ENCODE measurements at places on chromosomes 13 and 19.
A peak's percentile ranks its signal among the peaks of the same experiment; 100 is the strongest.

GRCh38 chr19:7007859-7008258 is 13.4 kb downstream of the MBD3L2B start:
- no peak for DNase-seq

- peak; percentile 96 for DNase-seq
Measured at GRCh38 chr13:110012102-110012739, 225.8 kb upstream of the IRS2 start.

GRCh38 chr19:54938906-54939305 is 8.4 kb downstream of the NLRP7 start:
- no peak for DNase-seq

- DNase-seq: no peak
Measured at GRCh38 chr13:28370448-28370847, 124.5 kb downstream of the FLT1 start.

DNA sequence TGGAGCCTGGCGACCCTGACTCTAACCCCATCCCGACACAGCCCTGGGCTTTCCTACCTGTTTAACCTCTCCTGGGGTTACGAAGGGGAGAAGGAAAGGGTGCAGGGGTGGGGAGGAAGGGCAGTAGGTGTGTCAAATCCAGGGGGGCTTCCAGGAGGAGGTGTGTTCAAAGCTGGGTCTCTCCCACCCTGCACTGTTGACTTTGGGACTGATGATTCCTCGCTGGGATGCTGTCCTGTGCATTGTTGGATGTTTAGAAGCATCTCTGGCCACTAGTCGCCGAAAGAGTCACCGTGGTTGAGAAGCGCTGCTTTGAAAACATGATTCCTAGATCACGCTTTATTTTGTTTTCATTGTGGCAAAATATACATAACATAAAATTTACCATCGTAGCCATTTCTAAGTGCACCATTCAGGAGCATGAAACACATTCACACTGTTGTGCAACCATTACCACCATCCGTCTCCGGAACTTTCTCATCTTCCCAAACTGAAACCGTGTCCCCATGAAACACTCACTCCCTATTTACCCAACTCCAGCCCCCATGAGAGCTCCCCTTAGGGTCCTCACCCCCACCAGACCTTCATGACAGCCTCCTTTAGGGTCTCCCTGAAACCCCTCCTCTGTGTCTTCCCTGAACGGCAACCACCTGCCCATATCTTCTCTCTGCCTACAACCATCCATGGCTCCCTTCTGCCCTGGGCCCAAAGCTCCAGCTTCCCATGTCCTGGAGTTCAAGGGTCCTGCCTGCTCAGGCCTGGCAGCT is 4.4 kb upstream of the FCER2 start:
- no peak for DNase-seq

- no peak for DNase-seq
Measured at GRCh38 chr13:98923641-98924397, 54.0 kb downstream of the DOCK9 start.

- DNase-seq: peak; percentile 35
Measured at GRCh38 chr19:54179921-54180461, 7.0 kb upstream of the TMC4 start.

DNA sequence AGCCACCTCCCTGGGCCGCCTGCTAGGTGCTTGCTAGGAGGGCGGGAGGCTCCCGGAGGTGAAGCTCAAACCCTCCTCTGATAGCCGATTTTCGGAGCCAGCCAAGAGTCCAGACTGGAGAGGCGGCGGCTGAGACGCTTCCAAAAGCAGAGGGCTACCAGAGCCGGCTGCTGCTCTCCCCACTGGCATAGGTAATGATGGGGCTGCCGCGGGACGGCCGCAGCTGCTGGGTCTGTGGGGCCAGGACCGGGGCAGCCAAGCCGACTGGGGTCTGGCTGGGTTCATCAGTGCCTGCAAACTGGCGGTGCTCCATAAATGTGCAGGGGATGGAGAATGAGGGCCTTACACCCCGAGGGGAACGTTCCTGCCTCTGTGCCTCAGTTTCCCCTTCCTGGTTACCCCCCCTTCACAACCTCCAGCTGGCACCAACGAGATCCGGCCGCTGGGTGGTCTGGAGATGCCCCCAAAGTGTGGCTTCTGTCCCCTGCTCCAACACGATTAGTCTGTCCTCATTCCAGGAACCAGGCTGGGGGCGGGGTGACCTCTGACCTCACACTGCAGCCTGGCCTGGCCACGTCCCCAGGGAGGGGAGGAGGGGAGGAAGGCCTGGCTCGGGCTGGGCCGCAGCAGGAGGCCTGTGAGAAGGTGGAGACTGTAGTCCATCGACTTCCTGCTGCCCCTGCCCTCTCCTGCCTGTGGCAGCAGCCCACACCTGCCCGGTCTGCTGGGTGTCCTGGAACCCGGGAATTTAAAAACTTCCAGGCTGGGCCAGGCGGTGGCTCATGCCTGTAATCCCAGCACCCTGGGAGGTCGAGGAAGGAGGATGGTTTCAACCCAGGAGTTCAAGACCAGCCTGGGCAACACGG is 3.8 kb upstream of the WDR18 start:
- no peak for DNase-seq

DNA sequence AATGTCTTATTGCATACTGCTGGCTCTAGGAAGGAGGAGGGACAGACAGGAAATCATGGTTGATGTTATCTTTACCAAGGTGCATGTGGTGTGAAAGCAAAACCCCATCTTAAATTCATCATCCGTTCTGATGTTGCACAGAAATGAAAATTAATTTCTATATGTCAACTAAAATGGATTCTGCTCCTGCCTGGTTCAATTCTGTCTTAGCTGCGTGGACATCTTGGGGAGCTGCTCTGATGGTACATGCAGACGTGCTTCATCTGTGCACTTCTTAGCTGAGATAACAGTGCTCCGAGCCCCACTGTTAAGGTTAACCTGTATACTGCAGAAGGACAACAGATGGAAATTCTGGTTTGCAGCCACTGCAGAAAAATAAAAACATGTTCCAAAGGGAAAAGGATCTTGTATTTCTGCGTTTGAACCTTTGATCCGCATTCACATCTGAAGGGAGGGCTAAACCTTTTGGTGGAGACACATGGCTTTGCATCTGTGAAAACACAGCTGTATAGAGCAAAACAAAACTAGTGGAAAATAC is 155.6 kb downstream of the TM9SF2 start:
- DNase-seq: no peak

DNA sequence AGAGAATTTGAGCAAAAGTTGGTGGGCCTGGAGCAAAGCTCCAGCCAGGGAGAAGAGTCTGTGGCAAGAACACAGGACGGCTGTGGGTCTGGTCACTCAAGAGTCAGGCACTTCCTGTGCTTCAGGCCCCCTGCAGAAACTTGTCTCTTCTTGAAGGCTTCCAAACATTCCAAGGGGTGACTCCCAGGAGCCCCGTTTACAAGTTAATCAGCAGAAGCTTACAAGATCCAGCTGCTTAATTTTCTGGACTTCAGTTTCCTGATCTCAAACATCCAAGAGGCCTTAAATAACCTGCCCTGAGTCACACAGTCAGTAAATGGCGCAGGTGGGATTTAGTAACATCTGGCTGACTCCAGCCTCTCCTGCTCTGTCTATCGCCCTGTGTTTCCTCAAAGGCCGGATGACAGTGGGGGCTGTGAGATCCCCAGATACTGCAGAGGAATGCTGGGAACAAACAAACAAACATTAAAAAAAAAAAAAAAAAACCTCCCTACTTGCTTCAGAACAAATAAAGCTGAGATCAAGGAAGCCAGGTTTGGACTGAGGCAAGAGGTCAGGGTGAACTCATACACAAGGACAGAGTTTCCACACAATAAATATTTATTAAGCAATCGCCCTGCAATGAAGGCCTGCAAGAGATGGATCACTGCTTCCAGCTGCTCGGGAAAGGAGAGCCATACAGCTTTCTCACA is 175.4 kb upstream of the RFC3 start:
- DNase-seq: peak; percentile 92

GRCh38 chr13:22461854-22462490 is 718.8 kb upstream of the SGCG start:
- DNase-seq: no peak

- DNase-seq: peak; percentile 22
Measured at GRCh38 chr13:73833325-73834070, 300.7 kb downstream of the KLF12 start.

DNA sequence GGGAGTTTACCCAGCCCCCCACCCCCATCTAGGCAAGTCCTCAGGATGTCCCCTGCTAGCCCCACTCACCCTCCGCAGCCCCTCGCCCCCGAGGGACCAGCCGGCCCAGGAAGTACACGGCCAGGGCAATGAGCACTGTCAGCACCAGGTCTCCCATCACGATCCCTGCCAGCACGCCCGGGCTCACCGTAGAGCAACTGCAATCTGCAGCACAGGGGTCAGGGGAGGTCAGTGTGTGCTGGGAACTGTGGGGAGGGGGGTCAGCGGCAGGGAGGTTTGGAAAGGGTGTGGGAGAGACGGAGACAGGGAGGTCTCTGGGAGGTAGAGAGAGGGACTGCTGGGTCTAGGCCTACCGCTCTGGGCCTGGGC is 734 bp downstream of the TYROBP start:
- no peak for DNase-seq

DNA sequence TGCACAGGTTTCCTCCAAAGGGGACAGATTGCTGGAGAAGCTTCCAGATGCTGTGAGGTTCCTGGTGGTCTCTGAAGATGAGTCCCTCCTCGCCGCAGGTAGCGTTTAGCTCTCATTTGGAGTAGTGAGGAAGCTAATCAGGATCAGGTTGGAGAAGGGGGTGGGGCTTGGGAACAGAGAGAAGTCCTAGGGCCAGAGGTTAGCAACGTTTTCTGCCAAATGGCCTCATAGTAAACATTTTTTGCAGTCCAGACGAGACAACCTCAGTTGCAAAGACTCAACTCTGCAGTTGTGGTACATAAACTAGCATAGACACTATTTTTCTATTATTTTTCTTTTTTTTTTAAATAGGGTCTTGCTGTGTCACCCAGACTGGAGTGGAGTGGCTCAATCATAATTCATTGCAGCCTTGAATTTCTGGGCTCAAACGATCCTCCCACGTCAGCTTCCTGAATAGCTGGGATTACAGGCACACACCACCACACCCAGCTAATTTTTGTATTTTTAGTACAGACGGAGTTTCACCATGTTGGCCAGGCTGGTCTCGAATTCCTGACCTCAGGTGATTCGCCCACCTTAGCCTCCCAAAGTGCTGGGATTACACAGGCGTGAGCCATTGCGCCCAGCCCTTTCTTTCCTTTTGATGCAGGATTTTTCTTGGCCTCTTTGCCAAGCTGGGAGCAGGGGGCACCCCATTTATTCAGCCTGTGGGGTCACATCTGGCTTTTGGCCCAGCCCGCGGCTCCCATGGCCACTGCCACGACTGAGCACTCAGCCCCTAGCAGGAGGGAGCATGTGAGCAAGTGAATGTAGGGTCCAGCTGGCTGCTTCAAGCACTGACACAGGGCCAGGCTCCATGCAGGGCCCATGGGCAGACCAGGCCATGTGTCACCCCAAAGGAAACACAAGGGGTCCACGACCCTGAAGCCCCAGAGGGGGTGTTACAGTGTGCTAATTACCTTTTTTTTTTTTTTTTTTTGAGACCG is 34.4 kb upstream of the SIN3B start:
- DNase-seq: no peak

- DNase-seq: no peak
Measured at GRCh38 chr19:17751103-17751911, at the start of gene FCHO1. TSS of gene FCHO1 (plus strand) at chr19:17751477. CDS start at chr19:17755165, 3,688 bp downstream.

GRCh38 chr13:95239283-95239682 is 62.0 kb downstream of the ABCC4 start:
- DNase-seq: no peak

DNA sequence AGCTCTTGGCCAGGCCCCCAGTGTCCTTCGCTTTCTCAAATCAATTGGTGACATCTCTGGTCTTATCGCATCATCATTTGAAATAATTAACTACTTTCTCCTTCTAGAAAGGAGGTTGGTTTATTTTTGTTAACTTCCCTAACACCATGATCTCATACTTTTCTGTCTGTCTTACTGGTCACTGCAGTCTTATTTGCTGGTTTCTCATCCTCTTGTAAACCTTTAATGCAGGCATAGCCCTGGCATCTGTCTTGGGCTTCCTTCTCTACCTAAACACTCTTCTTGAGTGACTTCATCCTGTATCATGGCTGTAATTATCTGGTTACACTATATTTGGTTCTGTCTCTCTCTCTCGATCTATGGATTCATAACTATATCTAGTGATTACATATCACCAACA is 152.8 kb downstream of the CYSLTR2 start:
- no peak for DNase-seq

DNA sequence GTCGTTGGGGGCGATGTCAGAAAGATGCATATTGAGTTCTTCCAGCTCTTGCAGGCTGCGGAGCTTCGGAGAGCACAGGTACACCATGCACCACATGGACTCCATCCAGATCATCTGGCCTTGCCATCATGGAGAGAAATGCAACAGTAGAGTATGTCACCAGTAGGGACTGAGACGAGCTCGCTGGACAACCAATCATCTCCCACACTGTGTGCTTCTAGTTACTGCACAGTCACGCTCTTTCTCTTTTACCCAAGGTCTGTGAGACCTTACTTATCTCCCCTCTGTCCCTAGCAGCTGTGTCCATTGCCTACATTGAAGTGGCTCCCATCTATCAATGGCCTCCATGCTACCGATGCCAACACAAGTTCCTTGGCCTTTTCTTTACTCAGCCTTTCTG is 90.5 kb downstream of the C13orf42 start:
- DNase-seq: no peak

GRCh38 chr13:106899442-106899841 is 331.5 kb upstream of the ARGLU1 start:
- DNase-seq: no peak

- DNase-seq: no peak
Measured at GRCh38 chr19:33248553-33248953, 22.9 kb upstream of the SLC7A10 start.

DNA sequence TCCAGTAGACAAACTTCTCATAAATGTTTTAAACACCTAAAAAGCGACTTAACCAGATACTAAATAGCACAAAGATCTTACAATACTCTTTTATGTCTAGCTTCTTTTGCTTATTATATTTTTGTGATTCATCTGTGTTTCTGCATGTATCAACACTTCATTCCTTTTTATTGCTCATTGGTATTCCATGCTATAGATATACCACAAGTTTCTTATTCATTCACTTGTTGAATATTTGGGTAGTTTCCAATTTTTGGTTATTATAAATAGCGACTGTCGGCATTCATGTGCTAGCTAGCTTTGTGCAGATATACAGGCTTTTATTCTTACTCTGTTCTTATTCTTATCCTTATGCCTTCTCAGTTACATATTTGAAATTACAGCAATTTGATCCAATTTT is 50.0 kb upstream of the RGCC start:
- DNase-seq: peak; percentile 61

DNA sequence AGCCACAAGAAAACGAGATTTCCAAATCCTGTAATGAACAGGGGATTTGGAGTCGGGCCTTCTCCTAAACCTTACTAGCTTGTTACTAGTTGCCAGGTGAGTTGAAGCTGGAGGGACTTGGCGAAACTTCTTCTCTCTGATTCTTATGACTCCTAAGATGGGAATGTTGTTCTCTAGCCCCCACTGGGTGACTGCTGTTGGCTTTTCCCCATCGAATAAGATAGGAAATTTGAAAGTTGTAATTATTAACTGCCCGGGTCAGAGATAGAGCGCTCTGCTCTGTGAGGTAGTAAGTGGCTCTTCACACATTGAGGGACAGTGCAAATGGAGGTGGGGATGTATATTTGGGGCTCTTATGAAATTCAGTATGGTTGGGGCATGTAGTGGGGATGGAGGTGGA is 111.2 kb upstream of the MBNL2 start:
- DNase-seq: no peak

- DNase-seq: peak; percentile 17
Measured at GRCh38 chr13:43085545-43085944, 62.2 kb downstream of the DNAJC15 start.

GRCh38 chr13:61751039-61751438 is 335.4 kb upstream of the PCDH20 start:
- DNase-seq: no peak

Data from foreskin keratinocyte (primary cell).